Activated T-helper 1 cell treated with Interleukin-2 at 50 U/mL for 16 hours (primary cell): ENCODE measurements at places on chromosomes 7 and 10.
A peak's percentile ranks its signal among the peaks of the same experiment; 100 is the strongest.

DNA sequence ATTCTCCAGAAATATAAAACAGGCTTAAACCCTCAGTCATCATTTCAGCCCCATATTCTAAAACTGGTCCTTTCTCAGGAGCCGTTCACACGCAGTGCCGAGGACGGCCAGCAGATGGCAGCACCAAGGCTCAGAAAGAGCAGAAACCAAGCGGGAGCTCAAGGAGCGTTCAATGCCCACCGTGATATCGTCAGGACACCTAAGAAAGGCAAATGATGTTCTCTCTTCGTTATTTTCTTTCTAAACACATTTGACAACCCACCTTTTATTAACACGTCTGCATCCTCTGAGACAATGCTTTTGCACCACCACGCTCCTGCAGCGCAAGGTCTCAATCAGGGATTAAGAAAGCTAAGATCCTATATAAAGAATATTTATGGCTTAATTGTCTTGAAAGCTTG, 45.7 kb upstream of the RBM33 start:
- DNase-seq: peak; percentile 64

GRCh38 chr10:3002304-3002703, 65.0 kb upstream of the PFKP start:
- no peak for DNase-seq

GRCh38 chr7:725223-726005, 1.1 kb upstream of the DNAAF5 start:
- no peak for DNase-seq

- DNase-seq: no peak
Measured at GRCh38 chr10:24442234-24442633, 233.3 kb downstream of the KIAA1217 start.

DNA sequence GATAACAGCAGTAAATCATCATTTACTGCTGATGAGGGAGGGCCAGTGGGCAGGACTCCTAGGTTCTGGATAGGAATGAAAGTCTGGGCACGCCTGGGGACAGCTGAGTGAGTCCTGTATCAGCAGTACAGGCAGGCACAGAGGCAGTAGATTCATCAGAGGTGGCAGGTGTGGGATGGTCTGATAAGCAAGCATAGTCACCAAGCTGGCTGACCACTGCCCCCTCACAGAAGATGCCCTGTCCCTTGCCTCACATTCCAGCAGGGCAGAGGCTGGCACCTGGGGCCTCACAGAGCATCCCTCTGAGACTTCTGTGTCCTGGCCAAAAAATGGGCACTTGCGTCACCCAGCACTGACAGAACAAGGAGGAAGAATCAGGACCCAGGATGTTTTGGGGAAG, 23.2 kb upstream of the ACSM6 start:
- no peak for DNase-seq

GRCh38 chr10:20059084-20059835, 243.0 kb downstream of the PLXDC2 start:
- DNase-seq: no peak

DNA sequence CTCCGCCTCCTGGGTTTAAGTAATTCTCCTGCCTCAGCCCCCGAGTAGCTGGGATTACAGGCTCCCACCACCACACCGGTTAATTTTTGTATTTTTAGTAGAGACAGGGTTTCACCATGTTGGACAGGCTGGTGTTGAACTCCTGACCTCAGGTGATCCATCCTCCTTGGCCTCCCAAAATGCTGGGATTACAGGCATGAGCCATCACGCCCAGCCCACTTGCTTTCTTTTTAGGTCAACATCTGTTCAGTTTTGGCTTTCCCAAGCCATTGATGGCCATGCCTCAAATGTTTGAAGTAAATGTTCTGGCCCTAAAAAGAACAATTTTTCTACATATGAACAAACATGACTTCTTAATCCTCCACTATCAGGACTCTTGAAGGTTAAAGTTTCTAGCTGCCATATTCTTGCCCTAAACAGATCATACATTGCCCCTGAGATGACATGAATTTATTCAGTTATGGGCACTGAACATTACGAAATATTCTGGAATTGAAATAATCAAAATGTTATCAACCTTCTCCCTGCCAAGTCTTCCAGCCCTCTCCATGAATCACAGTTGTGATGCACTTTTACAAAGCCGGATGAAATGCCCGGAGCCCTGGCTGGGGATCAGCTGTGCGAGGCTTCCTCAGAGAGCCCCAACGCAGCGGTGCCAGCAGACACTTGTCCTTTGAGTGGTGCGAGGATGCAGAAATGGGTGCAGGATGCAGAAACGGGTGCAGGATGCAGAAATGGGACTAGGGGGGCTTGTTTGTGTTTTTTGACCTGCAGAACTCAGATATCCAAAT, 2.9 kb downstream of the MRLN start:
- DNase-seq: no peak

DNA sequence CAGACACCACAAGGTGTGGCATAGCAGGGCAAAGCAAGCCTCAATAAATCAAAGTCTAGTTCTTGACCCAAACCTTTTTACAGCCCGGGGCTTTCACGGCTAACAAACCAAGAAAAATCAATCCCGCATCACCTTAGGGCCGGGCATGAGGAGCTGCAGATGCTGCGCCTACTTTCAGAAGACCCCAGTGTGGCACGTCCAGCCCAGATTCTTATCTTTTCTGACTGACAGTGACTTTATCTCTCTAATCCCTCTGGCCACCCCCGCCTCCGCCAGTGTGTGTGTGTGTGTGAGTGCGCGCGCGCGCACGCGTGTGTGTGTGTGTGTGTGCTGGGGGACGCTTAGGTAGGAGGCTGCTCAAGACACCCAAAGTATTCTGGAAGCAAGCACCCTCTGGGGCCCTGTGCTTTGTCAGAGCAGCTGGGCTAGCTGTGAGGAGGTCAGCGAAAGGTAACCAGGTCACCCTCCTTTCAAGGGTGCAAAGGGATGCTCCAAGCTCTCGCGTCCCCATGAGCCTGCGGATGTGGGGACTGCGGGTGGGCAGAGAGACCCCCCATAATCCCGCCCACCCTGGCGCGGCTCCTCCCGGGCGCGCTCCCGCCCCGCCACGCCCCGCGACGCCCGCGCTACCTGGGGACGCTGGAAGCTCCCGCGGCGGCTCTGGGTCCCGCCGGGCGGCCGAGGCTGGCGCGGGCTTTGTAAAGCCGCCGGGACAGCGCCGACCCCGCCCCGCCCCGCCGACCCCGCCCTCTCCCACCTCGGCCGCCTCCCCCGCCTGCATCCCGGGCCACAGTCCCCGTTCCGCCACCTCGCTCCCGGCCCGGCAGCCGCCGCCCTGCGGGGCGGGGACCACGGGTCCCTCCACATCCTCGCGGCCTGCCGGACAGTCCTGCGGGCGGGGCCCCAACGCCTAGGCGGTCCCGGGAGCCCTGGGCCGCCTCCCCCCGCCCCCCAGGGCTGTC, 57.1 kb upstream of the RHOBTB1 start:
- DNase-seq: no peak

- DNase-seq: no peak
Measured at GRCh38 chr10:125023862-125024496, 82.1 kb downstream of the ZRANB1 start.

DNA sequence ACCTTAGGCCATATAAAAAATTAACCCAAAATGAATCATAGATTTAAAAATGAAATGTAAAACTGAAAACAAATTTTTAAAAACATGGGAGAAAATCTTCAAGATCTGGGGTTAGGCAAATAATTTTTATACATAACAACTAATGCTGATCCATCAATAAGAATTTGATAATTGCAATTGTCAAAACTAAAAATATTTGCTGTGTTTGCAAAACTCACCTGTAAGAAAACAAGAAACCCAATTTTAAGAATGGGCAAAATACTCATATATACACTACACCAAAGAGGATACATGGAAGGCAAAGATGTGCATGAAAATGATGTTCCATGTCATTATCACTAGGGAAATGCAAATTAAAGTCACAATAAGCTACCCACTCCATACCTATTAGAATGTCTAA, 194.8 kb upstream of the NRP1 start:
- no peak for DNase-seq

DNA sequence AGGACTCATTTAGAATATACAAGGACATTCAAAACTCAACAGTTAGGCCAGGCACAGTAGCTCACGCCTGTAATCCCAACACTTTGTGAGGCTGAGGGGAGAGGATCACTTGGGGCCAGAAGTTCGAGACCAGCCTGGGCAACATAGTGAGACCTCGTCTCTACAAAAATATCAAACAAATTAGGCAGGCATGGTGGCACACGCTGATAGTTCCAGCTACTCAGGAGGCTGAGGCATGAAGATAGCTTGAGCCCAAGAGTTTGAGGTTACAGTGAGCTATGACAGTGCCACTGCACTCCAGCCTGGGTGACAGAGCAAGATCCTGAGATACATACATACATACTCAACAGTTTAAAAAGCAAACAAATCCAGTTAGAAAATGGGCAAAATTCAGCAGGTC, 44.9 kb downstream of the GNA12 start:
- no peak for DNase-seq

GRCh38 chr10:14397066-14397465, 66.3 kb upstream of the FRMD4A start:
- DNase-seq: no peak

DNA sequence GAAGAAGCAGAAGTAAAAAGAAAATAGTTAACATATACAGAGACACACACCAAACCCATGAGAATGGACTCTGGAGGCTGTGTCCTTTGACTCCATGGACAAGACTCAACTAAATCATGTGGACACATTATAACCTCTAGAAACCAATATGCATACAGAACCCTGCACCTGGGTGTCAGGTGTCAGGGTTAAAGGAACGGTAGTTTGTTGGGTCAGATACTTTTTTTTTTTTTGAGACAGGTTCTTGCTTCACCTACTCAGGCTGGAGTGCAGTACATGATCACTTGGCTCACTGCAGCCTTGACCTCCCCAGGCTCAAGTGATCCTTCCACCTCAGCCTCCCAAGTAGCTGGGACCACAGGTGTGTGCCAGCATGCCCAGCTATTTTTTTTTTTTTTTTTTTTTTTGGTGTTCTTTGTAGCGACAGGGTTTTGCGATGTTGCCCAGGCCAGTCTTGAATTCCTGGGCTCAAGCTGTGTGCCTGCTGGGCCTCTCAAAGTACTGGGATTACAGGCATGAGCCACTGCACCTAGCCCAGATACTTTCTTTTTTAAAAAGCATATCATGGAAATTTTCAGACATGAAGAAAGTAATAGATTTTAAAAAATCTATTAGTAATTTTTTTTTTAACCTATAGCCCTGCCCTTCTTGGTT, 31.3 kb downstream of the GALNT11 start:
- no peak for DNase-seq

GRCh38 chr10:100984672-100985177, 2.6 kb downstream of the MRPL43 start:
- no peak for DNase-seq

DNA sequence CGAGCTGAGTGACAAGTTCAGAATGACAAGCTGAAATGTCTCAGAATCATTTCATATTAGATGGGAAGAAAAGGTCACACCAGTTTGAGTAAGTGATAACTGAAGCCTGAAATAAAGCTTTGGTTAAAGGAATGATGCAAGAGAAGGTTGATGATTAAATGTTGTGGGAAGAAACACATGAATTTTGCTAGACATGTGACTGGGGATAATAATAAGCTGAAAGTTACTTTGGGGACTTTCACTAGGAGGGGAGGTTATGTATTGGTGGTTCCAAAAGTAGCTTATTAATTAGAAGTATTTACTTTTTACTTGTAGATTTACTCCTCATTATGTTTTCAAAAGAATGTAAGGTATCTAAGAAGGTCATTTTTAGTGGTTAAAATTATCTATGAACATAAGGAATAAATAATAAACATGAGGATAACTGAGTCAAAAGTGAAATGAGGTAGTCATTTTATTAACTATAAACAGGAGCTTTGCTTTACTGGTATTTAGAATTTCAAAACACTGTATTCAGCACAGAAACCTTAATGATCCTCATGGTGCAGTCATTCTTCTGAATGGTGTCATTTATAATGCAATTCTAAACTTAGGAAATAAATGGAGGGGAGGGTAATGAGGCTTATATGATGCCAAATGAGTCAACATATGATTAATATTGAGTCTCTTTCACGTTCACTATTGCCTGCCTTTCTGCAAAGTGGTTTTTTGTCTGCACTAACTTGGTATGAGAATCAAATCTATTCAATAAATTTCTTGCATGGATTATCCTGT, 63.7 kb downstream of the PRKG1 start:
- DNase-seq: no peak

DNA sequence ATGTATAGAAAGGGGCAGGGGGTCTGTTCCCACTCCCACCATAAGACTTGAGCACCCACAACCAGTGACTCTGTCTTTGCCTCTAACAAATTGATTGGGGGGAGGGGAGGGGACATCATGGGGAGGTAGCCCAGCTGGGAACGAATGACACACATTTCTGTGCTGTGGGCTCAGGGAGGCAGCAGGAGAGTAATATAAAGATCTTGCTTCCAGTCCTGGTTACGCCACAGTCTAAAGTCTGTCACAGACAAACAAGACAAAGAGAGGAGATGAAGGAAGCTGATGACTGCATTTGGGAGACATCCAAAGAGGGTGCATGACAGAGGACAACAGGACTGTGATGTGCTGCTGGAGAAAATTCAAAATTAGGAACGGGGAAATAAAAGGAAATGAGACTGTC, 153.9 kb downstream of the ACTR3B start:
- DNase-seq: no peak

DNA sequence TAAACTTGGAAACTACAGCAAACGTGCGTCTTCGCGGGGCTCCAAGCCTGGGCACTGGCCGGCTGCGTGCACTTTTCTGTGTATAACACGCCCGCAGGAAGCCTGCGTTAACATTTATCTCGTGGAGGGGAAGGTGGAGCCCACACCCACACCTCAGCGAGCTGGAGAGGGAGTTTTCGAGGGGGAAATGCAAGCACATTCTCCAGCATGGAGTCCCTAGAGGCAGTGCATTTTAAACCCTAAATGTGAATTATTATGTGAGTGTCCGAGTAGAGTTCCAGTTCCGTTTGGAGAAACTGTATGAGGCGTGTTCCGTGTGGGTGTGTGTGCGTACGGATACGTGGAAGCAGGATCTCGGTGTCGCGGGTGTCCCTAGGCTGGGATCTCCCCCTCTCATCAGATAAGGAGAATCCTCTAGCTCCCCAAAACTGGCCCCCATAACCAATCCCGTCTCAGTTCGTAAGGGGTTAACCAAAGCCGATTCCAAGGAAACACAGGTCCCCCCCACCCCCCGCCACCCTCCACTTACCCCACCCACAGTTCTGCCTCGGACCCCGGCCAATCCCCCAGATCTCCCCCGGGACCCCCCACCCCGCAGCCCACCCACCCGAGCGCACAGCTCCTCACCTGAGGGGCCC, 403 bp downstream of the CDK6 start:
- DNase-seq: no peak

GRCh38 chr10:4526311-4526731, 299.7 kb upstream of the AKR1E2 start:
- DNase-seq: no peak

GRCh38 chr7:85529831-85530230, 343.0 kb upstream of the SEMA3D start:
- no peak for DNase-seq

- DNase-seq: no peak
Measured at GRCh38 chr7:28942168-28942567, 16.0 kb downstream of the TRIL start.

DNA sequence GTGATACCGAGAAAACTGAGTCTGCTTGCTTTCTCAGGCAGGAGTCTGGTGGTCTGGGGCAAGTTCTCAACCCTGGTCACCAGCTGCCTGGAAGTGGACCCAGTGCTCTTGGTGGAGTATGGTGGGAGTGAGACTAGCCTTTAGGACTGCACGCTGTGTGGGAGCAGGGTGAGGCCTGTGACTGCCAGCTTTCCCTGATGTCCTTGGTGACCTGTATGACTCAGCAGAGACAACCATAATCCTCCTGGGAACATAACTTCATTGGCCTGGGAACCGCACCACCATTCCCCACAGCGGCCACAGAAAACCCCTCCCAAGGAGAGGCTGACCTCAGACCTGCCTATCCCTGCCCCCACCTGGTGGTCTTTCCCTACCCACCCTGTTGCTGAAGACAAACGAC, 139.5 kb upstream of the CHRM2 start:
- DNase-seq: no peak
